ENCODE measurements at places on chromosomes 3 and 15.

- DNase-seq = no peak
These were observed 7.0 kb downstream of the TRAK1 start for GRCh38 chr3:42098171-42098570.

GRCh38 chr3:172221547-172221946 is 182.2 kb downstream of the FNDC3B start:
- no peak for DNase-seq

GRCh38 chr3:115254492-115255196 is 107.6 kb upstream of the ZBTB20 start:
- DNase-seq = no peak

- no peak for DNase-seq
These were observed 82.0 kb downstream of the TIGIT start for GRCh38 chr3:114375608-114376421.

GRCh38 chr3:94293793-94294195 is 230.9 kb downstream of the NSUN3 start:
- no peak for DNase-seq

Measured in hematopoietic multipotent progenitor cell treated with erythropoietin and hydrocortisone succinate and interleukin-3 and kit ligand, for 6 days (in vitro differentiated cells).